Right ventricle myocardium superior (tissue), 1 donor: ENCODE measurements at places on chromosomes 16 and 17. TPM values are rescaled to one million over a fixed set of nuclear protein-coding genes. Genes with fewer than 3 reads are reported as not detected.

Gene PNMT
- 7.1 TPM for total RNA-seq

Gene KRT31
- total RNA-seq = not detected

Gene ZNF689
- total RNA-seq = 4.4 TPM

Gene KRTAP4-3
- total RNA-seq = not detected

Gene ATAD5
- total RNA-seq = 0.38 TPM

Gene OTOA
- total RNA-seq = not detected

Gene C17orf78
- not detected for total RNA-seq

Gene ABCC3
- total RNA-seq = 0.43 TPM

Gene TMEM238L
- total RNA-seq = not detected

Gene ANKRD40CL
- not detected for total RNA-seq

Gene SNX20
- total RNA-seq = 0.62 TPM

Gene TPSB2
- total RNA-seq = 10.1 TPM

Gene TAC4
- total RNA-seq = not detected

Gene IL17C
- total RNA-seq = not detected

Gene PDXDC1
- total RNA-seq = 72.6 TPM

Gene FBXL16
- not detected for total RNA-seq

Gene PDILT
- not detected for total RNA-seq

Gene LGALS9B
- total RNA-seq = not detected

Gene RNF222
- total RNA-seq = not detected
